ENCODE measurements at places on chromosomes 7 and 10. TPM values are rescaled to one million over a fixed set of nuclear protein-coding genes. Genes with fewer than 3 reads are reported as not detected.

GRCh38 chr10:70515035-70515667, 36.6 kb downstream of the PALD1 start:
- DNase-seq, result no peak

- no peak for DNase-seq
Measured at GRCh38 chr10:116538456-116538855, 7.3 kb upstream of the PNLIP start.

AKR1C8 gene
- not detected for total RNA-seq

GRCh38 chr7:159195946-159196345, 51.3 kb upstream of the VIPR2 start:
- DNase-seq, result no peak

PTN gene
- 0.13 TPM for total RNA-seq

GRCh38 chr7:42628054-42628453, 283.8 kb downstream of the C7orf25 start:
- no peak for DNase-seq

DNA sequence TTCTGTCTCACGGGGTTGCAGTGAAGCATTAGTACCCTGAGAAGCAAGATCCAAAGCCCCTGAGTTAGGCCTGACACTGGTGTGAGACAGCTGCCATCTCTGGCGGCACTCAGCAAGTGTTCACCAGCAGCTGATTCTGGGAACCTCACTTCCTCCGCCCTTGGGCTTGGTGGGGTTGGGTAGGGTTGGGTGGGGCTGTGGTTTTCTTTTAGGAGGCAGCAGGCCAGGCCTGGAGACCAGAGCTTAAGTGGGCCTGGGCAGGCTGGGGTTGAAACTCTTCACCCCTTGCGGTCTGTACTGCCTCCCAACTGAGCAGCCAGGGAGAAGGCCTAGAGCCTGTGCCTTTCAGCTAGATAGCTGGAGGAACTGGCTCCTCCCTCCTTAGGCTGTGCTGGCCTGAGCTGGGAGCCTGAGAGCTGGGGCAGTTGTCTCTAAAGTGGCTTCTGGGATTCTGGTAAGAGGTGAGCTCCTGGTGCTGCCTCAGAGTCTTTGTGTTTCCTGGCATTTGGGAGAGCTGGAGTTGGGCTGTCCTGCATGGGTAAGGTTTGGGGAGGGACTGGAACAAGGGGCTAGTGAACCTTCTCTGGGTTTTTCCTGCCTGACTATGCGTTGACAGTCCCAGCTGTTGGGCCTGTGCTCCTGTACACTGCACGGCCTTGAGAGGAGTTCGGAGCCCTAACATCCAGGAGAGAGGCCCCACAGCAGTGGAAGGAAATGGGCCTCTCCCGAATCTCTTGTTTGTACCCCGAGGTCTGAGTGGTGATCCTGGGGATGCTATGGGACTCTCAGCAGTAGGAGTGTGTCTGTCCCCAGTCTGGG, 5.1 kb downstream of the TSPAN14 start:
- no peak for DNase-seq

DNA sequence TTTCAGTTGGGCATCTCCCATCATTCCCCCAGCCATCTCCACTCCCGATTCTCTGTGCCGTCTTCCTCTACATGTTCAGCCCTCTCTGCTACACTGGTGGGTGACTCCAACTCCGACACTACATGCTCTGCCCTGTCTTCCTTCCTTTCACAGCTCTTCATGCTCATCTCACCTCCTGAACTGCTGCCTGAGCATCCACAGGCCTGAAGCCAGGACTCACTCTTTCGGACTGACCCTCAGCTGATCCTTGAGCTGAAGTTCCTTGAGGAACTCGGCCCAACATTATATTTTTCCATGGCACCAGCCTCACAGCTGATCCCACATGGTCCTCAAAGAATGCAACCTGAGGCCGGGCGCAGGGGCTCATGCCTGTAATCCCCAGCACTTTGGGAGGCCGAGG, 538.4 kb downstream of the PTPRN2 start:
- DNase-seq, result no peak

MYOZ1 gene
- not detected for total RNA-seq

GRCh38 chr7:45267262-45267661, 109.7 kb downstream of the RAMP3 start:
- DNase-seq, result no peak

GPR26 gene
- not detected for total RNA-seq

GRCh38 chr10:123848564-123849457, 42.8 kb downstream of the CPXM2 start:
- no peak for DNase-seq

NPSR1 gene
- not detected for total RNA-seq

GRCh38 chr7:53475776-53476175, 440.3 kb downstream of the POM121L12 start:
- no peak for DNase-seq

CYP3A5 gene
- total RNA-seq, result not detected

DNA sequence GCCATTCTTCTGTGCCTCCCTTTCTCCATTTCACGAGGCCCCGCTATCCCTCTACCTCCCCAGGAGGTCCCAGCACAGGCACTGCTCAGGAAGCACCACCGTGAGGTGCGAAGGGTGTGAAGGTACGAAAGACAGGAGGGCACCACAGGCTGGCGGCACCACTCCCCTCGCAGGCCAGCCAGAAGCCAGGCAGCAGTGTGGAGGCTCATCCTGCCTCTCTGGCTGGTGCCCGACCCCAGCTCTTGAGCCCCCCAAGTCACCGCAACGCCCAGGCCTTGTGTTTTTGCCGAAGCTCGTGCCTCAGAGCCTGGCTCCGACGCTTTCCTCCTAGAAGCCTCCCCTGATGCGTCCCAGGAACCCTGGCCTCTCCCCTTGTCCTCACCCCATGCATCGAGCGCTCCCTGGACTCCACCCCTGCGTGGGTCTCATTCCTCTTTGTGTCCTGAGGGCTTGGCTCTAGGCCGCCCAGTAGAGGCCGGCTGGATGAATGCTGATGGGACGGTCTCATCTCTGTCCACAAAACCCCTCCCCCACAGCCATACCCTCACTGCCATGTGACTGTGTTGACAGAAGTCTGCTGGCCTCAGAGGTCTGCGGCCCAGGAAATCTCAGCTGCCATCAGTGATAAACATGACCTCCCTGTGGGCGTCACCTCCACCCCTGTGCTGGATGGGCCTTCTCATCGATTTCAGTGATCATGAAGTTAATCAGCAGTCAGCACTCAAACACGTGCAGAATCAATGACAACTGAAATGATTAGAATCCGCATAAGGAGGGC, 19.3 kb downstream of the BRI3 start:
- no peak for DNase-seq

DNA sequence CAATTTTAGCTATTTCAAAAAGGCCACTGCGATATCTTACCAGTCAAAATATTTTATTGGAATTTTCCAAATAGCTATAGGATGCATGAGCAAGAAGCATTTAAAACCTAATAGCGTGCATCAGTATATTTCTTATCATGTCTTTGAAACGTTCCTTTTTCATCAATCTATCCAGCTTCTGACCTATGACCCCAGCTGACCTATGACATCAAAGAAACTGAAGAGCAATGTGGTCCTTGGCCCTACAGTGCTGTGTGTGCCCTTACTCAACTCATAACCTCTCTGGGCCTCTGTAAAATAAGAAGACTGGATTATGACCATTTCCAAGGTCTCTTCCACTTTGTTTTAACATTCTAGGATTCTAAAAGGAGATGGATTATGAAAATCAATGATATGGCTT, 118.2 kb downstream of the ZNF22 start:
- no peak for DNase-seq

DNA sequence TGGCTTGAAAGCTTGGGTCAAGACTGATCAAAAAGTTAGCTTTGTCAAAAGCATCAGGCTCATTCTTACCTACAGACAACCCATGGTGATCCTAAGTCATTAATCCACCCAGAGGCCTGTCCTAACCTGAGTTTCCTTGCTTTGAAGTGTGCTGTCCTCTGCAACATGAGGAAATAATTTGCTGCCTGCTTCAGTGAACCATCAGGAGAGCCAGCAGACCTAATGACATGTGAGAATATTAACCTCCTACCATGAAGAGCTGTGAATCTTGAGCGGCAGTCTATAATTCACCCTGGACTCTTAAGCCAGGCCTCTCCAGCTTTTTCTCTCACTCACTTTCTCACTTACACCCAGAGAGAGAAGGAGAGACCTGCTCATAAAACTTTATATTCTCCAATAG, 590.0 kb downstream of the LRMDA start:
- DNase-seq, result no peak

- DNase-seq, result no peak
Measured at GRCh38 chr10:2019281-2019680, 282.0 kb upstream of the ADARB2 start.

- DNase-seq, result no peak
Measured at GRCh38 chr10:104796823-104797222, 155.7 kb downstream of the SORCS3 start.

- no peak for DNase-seq
Measured at GRCh38 chr10:103580011-103580410, 86.5 kb downstream of the NEURL1 start.

DNA sequence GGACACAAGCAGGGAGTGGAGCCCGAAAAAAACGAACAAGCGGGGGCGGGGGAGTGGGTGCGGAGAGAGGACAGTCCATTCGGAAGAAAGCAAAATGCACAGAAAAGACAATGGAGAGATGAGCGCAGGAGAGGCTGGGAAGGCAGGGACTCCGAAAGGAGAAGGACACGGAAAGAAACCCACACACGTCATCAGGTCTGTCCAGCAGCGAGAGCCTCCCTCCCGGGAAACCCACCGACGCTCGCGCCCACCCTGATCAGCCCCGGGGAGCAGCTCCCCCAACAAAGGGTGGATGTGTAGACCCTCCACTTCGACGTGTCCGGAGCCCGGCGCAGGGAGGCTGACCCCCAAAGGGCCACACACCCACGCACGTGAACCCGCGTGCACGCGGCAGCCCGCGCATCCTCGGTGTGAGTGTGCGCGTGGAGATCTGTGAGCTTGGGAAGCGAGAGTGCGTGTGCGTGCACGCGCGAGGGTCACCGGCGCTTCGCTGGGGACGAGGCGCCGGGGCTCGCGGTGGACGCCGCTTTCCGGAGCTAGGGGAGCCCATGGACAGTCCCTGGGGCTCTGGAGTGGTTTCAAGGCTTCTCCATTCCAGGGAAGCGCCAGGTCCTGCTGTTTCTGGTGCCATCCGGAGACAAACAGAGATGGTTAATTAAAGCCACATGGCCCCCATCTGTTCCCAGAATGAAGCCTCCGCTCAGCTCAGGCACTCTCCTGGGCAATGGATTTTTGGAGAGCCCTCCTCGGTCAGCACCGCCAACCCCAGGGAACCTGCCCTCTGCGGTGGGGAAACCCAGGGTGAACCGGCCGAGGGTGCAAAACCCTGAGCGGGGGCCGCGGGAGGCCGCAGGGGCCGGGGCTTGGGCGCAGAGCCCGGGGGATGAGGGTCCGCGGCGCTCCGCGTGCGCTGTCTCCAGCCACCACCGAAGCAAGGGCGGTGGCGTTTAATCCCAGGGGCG, 916 bp downstream of the LAMB1 start:
- DNase-seq, result no peak

DNA sequence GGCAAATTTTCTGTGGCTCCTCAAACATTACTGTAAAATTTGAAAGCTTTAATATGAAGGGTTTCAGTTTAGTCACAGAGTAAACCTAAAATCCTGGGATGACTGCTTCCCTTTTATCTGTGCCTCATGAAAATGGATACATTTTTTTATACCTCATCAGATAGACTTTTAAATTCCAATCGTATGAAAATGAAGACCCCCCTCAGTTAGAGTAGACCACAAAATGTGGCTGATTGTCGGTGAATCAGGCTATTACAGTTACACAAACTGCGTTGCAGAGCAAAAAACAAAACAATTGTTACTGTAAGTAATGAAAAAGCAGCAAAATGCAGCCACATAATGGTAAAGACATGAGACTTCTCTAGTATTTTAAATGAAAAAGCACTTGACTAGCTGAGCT, 296.2 kb downstream of the CNTNAP2 start:
- DNase-seq, result no peak

SPDYE16 gene
- not detected for total RNA-seq

GRCh38 chr7:51158742-51159445, 157.7 kb downstream of the COBL start:
- DNase-seq, result no peak

- no peak for DNase-seq
Measured at GRCh38 chr7:113715262-113715661, 203.5 kb downstream of the PPP1R3A start.

GRCh38 chr10:89327803-89328441, at the start of gene IFIT3:
Gene IFIT3, plus strand, starts transcription at chr10:89327997. Its CDS starts 77 bp downstream, at chr10:89328074.
- peak; percentile 84 for DNase-seq

- no peak for DNase-seq
Measured at GRCh38 chr10:111767661-111768060, 415.9 kb downstream of the GPAM start.

DNA sequence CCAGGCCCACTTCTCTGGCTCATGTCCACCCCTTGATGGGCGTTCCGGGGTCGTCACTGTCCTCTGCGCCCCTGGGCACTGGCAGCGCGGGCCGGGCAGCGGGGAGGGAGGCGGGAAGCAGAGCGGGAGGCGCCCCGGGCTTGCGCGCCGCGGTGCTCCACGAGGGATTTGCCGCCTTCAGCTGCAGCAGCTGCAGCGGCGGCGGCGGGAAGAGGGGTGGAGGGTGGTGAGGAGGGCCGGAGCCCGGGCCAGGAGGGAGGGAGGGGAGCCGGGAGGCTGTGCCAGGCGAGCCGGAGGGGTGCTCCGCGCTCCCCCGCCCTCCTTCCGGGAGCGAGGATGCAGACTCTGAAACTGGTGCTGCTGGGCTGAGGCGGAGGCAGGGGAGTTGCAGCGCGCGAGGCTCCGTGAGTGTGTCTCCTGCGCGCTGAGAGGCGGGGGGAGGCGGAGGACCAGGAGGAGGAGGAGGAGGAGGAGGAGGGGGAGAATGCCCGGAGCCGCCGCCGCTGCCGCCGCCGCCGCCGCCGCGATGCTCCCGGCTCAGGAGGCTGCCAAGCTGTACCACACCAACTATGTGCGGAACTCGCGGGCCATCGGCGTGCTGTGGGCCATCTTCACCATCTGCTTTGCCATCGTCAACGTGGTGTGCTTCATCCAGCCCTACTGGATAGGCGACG, at the start of gene LHFPL3:
Gene LHFPL3, plus strand, starts transcription at position 308 of the 674 bp plus-strand sequence.
- DNase-seq, result no peak

- no peak for DNase-seq
Measured at GRCh38 chr10:89518108-89518507, 17.3 kb downstream of the SLC16A12 start.

GRCh38 chr7:116780521-116780920, 81.9 kb upstream of the CAPZA2 start:
- DNase-seq, result no peak

DNA sequence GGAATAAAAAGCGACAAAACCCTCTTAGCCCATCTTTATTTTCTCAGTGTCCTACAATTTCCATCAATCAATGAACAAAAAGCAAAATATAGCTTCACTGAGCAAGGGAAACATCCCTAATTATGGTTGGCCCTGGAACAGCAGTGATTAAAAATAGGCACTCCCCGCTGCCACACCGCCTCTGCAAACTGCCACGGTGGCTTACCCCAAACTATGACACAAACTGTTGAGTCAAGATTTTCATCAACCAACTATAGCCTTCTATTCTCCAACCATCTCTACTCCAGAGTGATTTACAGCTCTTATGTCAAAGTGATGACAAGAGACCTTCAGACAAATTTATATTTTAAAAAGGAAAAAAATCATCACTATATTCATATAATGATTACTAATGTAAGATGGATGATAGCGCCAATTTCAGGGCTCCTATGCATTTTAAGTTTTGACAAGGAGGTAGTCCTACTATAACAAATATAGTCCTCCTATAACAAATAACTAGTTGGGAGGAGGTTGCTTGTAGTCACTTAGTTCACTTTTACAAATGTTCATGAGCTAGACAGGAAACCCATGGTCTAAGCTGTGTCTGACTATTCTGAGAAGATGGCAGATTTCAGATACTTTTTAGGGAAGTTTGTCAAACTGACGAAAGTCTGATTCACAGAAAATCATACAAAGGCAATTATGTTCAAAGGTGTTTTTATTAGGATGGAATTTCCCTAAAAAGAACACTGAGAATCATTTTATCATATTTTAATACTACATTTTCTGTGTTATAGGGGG, 26.3 kb downstream of the DENND11 start:
- DNase-seq, result no peak
